Stimulated activated CD4-positive, alpha-beta T cell treated with anti-CD3 and anti-CD28 coated beads, Interleukin-2, amount 100 ng/mL, for 24 hours (primary cell): ENCODE measurements at places on chromosomes 5 and 9.

DNA sequence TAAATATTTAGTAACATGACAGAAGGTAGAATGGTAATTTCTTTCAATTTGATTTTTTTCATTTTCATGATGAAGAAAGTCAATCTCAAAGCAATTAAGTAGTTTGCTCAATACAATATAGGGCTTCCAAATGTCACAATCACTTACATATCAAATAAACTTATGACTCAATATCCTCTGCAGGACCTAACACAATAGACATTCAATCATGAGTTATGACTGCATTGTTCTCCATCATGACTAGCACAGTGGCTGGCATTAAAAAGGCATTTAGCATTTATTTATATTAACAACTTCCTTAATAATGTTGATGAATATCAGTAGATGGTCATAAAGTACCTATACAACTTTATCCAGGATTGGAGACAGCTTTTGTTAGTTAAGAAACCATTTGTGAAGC, 1499.6 kb downstream of the EFNA5 start:
- no peak for DNase-seq

DNA sequence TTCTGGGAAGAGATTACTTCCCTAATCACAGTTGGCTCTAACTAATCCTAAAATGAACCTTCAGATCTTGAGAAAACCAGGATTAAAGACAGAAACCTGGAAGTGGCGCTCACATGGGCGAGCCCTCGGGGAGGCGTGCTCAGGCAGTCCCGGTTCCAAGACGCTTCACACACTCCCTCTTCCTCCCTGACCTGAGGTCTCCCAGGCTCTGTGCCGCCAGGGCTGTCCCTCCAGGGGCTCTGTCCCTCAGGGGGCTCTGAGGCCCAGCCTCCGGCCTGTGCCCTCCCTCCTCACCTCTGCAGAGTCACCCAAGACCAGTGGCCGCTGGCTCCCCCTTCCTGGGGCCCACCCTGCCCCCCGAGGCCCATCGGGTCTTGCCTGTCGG, 10.2 kb downstream of the SLC9A3 start:
- DNase-seq, result no peak

DNA sequence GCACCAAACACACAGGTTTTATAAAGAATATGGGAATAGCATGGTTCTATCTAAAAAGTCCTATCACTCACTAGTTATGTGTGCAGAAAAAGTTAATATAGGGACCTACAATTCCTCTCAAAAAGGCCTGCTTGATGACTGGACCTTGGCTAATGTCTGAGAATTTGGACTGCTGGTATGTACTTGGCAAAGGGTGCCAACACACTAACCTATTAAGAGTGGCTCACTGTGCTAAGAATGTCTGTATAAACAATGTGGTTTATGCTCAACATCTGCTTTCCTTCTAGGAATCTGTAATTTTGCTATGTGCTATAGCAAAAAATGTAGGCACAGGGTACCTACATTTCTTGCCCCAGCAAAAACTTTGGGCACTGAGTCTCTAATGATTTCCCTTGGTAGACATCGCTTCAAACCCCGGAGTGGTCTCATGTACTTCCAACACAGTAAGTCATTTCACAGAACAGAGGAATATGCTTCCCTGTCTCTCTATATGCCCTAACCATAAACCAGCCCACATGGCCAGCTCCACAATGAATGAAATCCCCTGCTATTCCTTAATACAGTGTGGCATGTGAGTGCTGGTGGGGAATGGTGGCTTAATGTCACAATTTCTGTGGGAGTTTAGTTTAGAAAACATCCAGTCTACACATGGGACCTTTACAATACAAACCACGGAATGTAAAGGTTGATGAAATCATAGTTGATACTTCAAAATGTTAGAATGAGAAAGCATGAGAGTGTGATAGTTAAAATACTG, 101.7 kb downstream of the UBAP2 start:
- DNase-seq, result no peak

DNA sequence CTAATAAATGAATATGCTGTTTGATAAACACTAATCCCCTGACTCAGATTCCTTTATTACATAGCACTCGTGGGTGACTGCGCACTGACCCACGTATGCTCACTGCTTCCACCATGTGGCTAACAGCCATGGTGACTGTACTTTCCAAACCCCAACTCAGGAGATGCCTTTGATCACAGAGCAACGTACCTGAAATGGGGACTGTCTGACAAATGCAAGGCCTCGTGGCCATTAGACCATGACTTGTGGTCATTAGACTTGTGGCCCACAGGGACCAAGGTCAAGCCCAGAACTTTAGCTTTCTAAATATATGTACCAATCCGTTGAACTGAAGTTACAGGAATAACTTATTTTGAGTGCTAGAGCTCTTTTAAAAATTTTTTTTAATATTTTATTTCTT, 46.6 kb downstream of the CYFIP2 start:
- DNase-seq, result peak; percentile 61

DNA sequence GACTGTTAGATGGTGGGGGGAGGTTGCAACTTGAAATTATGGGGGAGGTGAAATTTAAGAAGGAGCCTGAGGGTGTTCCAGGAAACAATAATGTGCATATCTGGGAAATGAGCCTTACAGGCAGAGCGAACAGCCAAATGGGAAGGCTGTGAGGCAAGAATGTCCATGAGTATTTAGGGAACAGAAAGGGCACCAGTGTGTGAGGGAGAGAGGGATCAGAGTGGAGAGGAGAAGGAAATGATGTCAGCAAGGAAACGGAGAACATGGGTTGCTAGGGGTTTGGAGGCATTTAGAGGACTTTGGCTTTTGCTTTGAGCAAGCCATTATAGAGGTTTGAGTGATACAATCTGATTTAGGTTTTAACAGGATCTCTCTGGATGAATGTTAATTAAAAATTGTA, 285.4 kb downstream of the TLE4 start:
- DNase-seq, result no peak

GRCh38 chr9:22005021-22005701, 3.9 kb downstream of the CDKN2B start:
- peak; percentile 18 for DNase-seq

DNA sequence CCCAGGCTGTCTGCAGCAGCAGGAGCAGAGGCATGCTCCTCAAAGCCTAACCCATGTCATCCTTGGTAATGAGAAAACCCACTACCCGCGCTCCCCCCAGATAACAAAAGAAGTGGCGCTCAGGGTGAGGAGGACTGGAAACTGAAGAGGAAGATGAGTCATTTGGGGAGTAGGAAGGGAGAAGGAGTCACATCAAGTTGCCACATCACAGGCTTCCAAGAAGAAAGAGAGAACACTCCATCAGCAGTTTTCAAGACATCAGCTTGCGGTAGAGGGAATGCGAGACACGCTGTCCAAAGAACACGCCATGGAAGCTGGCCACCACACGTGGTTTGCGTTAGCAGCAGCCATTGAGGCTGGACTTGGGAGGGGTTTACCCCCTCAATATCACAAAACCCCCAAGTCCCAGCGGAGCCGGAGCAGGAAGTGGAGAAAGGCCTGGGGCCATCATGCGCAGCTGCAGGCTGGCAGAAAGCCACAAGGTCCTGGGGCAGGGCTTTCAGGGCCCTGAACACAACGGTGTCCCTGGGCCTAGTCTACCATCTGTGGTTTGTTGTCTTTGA, 41.5 kb downstream of the SH3PXD2B start:
- DNase-seq, result no peak

- no peak for DNase-seq
Observed at GRCh38 chr9:11992866-11993265, 700.3 kb upstream of the TYRP1 start.

DNA sequence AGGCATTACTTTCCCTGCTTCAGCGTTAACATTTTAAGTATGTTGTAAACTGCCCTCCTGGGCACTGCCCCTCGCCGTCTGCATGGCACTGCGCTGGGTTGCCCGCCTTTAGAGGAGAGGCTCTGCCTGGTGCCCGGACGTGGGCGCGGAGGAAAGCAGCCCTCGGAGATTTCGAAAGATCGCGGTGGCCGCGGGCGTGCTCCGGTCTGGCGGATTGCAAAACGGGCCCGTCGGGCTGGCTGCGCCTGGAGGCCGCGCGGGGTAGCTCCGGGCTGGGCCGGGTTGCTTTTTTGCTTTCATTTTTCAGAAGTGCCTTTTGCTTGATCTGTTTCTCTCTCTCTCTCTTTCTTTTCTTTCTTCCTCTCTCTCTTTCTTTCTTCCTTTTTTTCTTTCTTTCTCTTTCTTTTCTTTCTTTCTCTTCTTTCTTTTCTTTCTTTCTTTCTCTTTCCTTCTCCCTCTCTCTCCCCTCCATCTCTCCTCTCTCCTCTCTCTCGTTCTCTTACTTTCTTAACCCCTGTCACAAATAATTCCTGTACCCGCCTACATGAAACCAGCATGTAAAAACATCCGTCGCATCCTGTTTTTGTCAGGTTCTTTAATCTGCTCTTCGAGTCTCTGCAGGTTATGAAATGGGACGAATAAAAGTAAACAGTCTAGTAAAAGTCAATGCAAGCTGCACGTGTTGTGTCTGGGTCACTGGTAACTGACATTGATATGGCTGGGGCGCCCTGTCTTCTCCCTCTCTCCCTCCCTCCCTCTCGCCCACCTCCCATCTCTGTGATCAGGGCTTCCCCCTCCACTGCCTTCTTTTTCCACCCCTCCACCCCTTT, 1.7 kb downstream of the FST start:
- DNase-seq, result peak; percentile 72

DNA sequence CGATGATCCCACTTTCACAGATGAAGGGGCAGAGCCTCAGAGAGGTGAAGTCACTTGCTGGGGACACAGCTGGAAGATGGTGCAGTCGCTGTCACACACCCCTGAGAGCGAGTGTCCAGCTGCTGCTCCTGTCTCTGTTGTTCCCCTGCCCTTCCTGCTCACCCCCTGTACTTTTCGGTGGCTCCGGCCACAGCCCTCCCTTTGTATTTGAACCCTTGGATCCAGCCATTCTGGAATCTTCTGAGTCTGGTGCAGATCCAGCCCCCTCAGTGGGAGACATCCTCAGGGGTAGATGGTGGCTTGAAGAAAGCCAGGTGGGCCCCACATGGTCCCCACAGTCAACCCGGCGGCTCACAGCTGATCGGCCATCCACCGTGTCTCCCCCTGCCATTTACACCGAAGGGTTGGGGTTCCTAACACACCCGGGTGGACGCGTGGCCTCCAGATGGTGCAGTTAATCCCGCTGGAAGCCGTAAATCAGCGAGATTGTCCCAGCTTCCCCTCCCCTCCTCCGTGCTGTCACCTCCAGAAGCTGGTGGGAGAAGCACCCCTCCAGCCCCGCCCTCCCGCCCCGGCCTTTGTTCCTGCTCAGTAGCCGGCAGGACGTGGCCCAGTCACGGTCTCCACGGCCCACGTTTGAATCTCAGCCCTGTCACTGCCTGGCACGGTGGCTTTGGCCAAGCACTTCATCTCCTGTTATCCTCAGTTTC, 204.8 kb downstream of the C9orf50 start:
- DNase-seq, result no peak

DNA sequence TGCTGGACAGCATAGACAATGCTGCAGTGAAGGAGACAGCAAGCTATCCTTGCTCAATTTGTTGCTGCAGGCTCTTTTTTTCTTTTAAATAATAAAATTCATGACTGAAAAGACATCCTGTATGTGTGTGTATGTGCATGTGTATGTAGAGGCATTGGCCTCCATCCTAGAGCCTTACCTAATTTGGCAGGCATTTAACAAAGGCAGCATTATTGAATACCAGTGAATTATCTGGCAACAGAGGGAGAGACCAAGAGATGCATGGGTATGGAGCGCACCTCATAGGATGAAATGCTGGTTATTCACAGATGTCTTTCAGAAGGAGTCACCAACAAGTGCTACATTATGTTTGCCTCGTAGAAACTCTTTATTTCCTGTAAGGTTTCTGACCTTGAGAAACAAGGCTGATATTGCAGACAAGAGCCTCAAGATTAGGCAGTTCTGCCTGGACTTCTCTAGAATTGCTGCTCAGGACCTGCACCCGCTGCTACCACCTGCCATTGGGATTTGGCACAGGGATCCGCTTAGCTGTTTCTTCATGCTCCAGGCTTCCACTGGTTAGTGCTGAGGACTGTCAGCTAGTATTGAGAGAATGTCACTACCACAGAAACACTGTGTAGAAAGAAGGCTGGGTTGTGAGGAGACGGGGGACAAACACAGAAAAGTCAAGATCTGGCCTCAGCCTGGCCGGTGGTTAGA, 247.7 kb upstream of the RFX3 start:
- no peak for DNase-seq

- no peak for DNase-seq
Observed at GRCh38 chr5:36619012-36619635, 12.7 kb downstream of the SLC1A3 start.

DNA sequence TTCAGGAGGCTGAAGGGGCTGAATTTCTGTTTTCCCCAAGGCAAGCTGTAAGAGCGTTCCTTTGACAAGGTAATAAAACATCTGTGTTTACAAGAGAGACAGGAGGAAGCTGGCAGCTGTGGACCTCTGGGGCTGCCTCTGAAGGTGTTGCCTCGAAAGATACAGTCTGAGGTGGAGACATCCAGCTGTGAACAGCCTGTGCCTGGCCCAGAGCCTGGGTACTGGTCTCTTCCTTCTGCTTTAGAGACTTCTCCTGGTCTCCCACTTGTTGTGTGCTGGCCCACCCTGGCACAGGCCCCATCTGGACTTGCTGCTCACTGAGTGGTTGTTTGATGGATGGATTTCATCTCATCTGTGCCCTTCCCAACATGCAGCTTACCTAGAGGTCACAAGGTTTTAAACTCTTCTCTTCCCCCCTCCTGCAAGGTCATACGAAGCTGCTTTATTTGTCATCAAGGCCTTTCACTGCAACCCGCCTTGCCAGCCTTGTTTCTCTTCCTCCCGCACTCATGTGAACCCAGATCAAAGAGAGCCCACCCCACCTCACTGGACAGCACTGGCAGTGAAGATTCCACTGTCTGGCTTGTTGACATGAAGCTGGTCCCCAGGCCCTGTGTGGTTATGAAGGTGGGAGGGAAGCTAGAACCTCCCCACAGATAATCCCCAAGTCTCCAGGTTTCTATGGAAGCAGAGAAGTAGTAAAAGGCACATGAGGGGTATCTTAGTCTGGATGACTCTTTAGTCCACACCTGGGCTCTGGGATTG, 35.0 kb upstream of the ALDH1B1 start:
- no peak for DNase-seq

DNA sequence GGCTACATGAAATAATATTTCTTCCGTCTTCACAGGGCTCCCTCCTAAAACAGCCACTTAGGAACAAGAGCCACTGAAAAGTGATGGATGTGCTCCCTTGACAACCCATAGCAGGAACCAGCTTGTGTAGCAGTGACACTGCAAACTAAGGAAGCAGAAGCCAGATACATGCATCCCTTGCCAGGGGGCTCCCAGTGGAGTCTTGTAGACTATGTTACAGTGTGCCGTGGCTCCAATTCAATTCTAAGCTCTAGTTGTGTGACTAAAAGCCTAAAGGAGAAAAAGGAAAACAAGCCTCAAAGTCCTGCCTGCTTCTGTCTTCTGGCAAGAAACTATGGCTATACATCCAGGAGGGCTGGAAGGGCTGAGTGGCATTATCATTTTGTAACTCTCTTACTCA, 12.2 kb upstream of the TAF1L start:
- DNase-seq, result no peak

GRCh38 chr9:120351106-120351505, 228.9 kb downstream of the CDK5RAP2 start:
- DNase-seq, result no peak

DNA sequence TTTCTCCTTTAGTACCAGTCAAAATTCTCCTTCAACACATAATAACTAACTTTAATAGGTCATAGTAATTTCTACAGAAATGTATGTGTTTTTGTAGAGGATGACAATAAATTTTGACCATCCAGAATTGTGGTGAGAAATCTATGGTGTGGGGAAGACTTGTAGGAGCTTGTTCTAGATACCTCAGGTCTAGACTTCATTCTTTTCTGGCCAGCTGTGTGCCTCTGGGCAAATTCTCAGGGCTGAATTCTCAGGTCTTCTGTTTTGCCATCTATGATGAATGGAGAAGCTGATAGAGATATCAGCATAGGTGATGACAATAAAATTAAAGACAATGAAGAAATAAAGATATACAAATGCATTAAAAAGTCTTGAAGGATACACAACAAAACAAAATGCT, 298.6 kb upstream of the MEF2C start:
- no peak for DNase-seq
